ENCODE measurements at places on chromosomes 2 and 18.

GRCh38 chr2:60948926-60949579 lies 67.7 kb downstream of the REL start:
- DNase-seq: no peak

DNA sequence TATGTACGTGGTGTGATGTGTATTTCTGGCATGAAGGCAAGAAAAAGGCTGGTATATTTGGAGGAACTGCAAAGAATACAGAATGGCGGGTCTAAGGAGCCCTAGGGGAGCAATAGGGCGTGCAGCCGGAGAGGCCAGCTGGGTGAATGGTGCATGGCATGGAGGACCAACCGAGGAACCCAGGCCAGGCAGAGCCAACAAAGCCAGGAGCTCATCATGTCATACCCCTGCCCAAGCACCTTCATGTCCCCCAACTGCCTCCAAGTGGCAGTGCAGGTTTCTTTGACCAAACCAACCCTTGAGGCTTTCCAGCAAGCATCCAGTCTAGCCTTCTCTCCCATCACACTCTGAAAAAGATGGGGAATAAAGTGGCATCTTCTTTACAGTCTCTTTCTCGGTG lies 8.9 kb upstream of the KCNK3 start:
- no peak for DNase-seq

- no peak for DNase-seq
These were observed 88.1 kb downstream of the VSNL1 start for GRCh38 chr2:17628349-17629261.

DNA sequence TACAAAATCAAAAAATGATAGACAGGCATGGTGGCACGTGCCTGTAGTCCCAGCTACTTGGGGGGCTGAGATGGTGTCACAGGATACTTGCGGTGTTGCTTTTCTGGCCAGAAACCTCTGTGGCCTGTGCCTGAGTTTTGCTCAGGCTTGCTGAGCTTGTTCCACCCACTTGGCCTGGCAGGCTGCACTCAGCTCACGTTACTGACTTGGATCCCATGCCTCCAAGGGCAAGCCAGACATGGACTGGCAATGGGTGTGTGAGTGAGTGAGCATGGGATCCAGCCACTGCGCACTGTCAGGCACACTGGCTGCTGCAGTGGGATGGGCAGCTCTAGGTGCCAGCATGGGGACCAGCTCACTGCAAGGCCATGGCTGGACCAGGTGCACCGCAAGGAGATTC lies 67.9 kb downstream of the NCAPH start:
- DNase-seq: no peak

DNA sequence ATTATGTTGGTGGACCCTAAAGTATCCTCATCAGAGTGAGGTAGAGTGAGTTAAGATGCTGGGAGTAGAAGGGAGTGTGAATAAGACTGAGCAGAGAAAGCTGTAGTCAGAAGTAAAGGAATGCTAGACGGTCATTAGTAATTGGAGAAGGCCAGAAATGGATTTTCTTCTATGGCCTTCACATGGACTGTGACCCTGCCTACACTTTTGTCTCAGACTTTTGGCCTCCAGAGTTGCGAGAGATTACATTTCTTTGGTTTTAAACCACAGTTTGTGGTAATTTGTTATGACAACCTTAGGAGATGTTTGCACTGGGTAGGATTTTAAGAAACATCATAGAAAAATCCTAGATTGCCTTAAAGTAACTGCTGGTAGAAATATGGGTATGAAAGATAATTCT lies 1267.7 kb upstream of the TMEFF2 start:
- no peak for DNase-seq

GRCh38 chr2:101823347-101823791 lies 125.9 kb downstream of the MAP4K4 start:
- DNase-seq: peak; percentile 60

GRCh38 chr18:2970344-2970743 lies 42.6 kb downstream of the LPIN2 start:
- no peak for DNase-seq

DNA sequence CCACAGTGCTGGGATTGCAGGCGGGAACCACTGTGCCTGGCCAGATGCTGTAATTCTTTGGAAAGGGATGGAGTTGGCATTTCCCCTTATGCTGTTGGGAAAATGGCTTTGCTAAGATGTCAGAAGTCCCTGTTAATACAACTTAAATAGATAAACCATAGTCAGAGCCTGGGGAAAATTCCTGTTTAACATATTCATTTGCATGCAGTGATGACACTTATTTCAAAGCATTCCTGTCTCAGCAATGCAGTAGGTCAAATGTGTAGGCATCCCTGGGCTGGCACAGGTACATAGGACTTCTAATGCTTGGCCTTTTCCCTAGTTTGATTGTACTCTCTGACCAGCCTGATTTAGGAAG lies 38.6 kb downstream of the RAMP1 start:
- DNase-seq: no peak

DNA sequence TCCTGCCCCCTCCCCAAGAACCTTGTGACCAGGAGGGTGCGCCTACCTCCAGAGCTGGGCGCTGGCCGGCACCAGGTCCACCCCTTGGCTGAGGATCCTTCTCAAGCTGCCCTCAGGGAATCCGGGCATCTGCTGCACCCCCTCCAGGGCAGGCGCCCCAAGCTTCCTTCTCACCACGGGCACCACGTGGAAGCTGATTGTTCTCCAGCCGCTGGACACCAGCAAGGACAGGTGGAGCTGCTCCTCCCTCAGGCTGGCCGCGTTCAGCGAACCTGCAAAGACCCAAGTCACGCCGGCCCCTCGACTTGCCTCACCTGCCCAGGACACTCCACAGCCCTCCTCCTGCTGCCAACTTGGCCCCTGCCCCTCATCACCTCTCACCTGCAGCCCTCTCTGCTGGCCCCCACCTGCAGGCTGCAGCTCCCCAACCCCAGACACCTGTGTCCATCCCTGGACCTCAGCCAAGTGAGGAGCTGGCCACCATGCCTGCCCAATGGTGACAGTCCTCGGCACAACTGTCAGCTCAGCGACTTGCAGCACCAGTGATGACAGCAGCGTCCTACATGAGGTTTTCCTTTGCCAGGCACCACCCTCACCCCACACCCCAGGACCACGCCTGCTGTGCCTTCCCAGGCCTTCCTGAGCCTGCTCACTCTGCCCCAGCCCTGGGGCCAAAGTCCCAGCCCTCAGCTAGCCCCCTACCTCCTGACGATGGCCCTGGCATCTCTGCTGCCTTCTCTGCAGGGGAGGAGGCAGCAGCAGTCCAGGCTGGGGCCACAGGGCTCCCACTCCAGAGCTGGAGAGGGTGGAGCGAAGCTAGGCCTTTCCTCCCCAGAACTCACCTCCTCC lies 4.2 kb downstream of the MAB21L4 start:
- no peak for DNase-seq

GRCh38 chr2:129763190-129763846 lies 216.1 kb upstream of the RAB6C start:
- DNase-seq: no peak

DNA sequence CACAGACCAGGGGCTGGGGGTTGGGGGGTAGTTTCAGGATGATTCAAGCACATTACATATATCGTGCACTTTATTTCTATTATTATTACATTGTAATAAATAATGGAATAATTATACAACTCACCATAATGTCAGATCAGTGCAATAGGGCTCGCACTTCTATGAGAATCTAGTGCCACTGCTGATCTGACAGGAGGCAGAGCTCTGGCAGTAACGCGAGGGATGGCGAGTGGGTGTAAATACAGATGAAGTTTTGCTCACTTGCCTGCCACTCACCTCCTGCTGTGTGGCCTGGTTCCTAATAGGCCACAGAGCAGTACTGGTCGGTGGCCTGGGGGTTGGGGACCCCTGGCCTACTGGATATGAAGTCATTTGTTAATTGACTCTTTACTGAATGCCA lies 190.5 kb downstream of the CLIP4 start:
- DNase-seq: no peak

DNA sequence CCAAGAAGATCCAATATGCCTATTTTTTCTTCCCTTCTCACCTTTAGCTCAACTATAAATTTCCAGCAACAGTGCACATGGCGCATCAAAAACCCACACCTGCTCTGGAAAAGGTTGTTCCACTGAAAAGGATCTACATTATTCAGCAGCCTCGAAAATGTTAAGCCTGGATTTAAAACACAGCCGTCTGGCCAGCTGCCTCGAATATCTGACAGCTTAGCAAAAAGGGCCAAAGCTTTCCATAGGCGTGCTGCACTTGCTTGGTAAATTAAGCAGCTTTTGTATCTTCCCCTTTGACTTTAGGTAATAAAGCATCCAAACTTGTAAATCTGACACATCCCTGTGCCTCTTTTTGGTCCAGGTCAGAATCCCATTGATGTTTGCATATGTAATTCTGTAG lies 20.5 kb downstream of the DAPL1 start:
- DNase-seq: no peak
